ENCODE measurements at places on chromosomes 11 and 22.

DNA sequence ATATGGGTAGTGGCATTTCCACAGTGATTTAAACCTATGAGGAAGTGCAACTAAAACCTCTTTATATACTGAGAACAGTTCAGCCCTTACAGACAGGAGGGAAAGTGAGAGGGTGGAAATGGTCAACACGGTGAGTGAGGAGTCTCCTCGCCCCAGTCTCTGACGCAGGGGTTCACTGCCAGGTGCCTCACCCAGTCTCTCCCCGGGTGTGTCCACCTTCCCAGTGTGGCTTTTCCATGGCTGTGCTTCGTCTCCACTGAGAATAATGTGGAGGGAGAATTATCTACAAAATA, 116.6 kb upstream of the TOP3B start:
- DNase-seq = no peak

- no peak for DNase-seq
Measured at GRCh38 chr11:92993004-92993403, 23.6 kb downstream of the MTNR1B start.

- no peak for DNase-seq
Measured at GRCh38 chr11:1456596-1457325, 29.8 kb downstream of the MOB2 start.

- peak; percentile 66 for DNase-seq
Measured at GRCh38 chr11:130434521-130435223, 6.3 kb upstream of the ADAMTS8 start.

GRCh38 chr11:1622086-1622485, at the start of gene KRTAP5-4:
Gene KRTAP5-4 (minus strand): TSS chr11:1622138. CDS start chr11:1622093, 45 bp downstream.
- no peak for DNase-seq

DNA sequence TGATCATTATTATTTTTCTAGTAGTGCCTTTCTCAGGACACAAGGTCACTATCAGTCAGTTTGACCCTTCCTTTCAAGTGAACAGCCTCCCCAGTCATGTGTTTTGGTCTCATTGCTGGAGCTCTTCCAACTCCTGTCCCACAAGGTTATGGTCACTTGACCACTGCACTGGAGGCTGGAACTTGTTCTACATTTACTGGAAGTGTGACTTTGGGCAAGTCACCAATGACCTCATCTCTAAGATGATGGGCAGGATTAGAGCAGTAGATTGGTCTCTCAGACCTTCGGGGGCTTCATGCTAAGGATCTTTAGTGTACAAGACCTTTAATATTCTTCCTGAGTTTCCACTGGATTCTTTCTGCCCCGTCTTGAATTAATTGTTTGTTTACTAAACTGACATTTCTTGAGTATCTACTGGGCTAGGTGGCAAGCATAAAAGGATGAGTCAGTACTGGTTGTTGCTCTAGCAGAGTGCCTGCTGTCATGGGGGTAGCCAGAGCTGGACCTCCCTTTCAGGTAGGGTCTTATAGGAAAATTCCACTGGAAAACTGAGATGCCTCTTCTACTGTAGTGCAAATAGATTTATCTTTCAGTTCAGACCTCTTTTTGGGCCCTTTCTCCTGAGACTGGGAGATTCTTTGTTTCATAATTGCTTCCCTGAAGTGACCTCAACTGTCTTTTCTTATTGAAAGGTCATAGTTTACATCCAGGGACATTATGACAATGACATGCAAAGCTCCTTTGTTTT, 106.8 kb downstream of the GRAMD1B start:
- DNase-seq = no peak

DNA sequence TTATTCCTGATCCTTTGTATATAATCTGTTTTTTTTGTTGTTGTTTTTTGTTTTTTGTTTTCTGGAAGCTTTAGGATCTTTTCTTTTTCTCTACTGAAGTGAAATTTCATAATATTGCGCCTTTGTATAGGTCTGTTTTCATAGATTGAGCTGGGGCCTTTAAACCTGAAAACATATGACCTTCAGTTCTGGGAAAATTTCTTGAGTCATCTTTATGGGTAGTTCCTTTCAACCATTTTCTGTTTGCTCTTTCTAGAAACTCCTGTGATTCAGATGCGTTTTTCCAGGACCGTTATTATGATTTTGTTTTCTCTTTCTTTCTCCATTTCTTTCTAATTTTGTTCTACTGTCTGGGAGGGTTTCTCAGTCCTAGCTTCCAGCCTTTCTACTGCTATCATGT, 43.7 kb downstream of the BSX start:
- no peak for DNase-seq

GRCh38 chr11:1017269-1018005, 19.1 kb downstream of the MUC6 start:
- DNase-seq = no peak

GRCh38 chr22:31099386-31099785, 8.0 kb downstream of the SELENOM start:
- no peak for DNase-seq

DNA sequence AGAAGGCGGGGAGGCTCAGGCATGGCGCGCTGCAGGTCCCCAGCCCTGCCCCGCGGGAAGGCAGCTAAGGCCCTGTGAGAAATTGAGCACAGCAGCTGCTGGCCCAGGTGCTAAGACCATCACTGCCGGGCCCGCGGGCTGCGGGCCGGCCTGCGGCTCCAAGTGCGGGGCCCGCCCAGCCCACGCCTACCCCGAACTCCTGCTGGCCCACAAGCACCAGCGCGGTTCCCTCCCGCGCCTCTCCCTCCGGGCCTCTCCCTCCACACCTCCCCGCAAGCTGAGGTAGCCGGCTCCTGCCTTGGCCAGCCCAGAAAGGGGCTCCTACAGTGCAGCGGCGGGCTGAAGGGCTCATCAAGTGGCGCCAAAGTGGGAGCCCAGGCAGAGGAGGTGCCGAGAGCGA, 4.6 kb upstream of the RDX start:
- DNase-seq = no peak
